ENCODE measurements at places on chromosomes 7 and 10. TPM values are rescaled to one million over a fixed set of nuclear protein-coding genes. Genes with fewer than 3 reads are reported as not detected.
A peak's percentile ranks its signal among the peaks of the same experiment; 100 is the strongest.

DNA sequence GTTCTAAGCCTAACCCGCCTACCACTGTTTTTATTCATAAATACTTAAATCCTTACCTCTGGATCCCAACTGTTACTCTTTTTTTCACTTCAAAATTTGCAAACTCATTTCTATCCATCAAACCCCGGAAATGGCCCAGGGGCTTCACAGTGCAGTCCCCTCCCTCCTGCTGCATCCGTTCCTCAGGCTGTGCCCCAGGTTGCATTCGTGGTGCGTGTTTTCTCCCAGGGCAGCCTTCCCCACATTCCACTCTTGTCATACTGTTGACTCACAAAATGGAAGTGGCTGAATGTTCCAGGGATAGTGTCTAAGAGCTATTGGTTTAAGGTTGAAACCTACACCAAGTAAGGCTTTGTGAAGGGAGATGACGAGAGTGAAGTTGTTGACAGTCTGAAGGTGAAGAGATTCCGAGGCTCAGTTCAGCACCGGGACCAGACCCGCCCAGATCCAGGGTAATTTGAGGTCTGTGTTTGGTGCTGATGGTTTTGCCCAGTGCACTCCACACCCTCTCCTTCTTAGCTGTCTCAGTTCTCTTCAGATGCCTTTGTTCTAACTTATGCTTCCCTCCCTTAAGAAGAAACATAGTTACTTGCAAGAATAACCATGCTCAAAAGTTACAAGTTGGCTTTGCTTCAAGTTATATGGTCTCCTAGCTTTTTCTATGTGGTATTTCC is 7.7 kb downstream of the INSIG1 start:
- DNase-seq: no peak
- no peak overlapping the region for H3K4me3 ChIP-seq
- peaks cover 17% of the 10 kb centered on the region for H3K36me3 ChIP-seq
- no peaks in the 10 kb centered on the region for H3K27me3 ChIP-seq
- H3K4me1 ChIP-seq: peaks cover 15% of the 10 kb centered on the region

GRCh38 chr10:49679480-49679893 is at the start of gene C10orf53:
Gene C10orf53 (plus strand): TSS chr10:49679651. CDS start chr10:49679698, 47 bp downstream.
- H3K4me3 ChIP-seq: no peak within 1 kb of the TSS
- no peaks in the 10 kb centered on the region for H3K4me1 ChIP-seq
- no peaks in the 10 kb centered on the region for H3K27me3 ChIP-seq
- no peaks in the 10 kb centered on the region for H3K36me3 ChIP-seq

DNA sequence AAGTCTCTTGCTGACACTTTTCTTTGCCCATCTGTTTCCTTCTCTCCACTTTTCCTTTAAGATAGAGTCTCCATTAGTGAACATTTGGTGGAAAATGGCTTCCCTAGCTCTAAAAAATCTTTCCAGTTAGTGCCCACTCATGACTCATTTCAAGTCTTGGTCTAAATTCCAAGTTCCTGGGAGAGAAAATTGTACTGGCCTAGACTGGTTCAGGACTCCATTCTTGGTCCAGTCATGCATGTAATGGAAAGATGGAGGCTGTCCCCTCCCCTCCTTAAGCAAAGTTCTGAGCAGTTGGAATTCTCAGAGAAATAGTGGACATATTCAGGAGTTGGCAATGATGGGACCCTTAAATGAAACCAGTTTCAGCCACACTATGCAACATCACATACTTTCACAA is 3.8 kb upstream of the ALDH18A1 start:
- peaks cover 19% of the 10 kb centered on the region for H3K4me1 ChIP-seq
- no peak overlapping the region for H3K27ac ChIP-seq
- no peak overlapping the region for H3K4me3 ChIP-seq
- peaks cover 9% of the 10 kb centered on the region for H3K36me3 ChIP-seq

- DNase-seq: no peak
- H3K4me3 ChIP-seq: no peak overlapping the region
- H3K27ac ChIP-seq: peak overlapping the region; percentile 87
- H3K27me3 ChIP-seq: no peaks in the 10 kb centered on the region
Measured at GRCh38 chr7:16027396-16027795, 340.9 kb upstream of the MEOX2 start.

DNA sequence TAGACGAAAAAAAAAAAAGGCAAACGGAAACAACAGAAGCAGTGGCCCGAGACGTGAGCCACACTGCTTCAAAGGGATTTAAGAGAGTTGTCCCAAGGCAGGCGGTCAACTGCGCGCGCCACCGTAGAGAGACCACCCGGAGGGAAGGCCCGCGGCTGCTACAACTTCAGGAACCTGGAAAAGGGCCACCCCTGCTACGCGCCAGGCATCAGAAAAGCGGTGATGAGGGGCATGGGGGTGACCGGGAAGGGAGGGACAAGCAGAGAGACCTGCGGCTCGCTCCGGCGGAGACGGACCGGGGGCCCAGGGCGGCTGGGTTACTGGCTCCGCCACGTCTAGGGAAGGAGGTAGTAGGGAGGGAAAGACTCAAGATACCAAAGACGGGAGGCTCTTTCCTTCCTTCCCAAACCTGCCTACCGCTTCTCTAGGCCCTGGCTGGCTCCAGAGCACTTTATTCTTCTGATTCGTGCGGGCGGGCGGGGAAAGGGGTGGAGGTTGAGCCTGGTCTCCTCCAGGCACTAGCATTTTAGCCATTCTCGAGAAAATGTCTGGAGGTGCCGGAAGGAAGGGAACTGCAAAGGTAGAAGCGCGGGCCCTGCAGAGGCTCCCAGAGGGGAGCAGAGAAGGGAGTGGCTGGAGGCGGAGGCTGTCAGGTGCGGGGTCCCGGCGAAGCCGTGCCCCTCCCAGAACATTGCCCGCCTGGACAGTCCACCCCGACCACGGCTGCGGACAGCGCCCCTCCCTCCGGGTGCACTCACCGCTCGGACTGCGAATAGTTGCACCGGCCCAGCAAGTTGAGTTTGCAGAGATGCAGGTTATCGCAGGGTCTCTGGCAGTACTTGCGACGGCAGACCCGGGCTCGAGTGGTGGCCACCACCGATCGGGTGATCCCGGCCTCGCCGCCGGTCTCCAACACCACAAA is 993 bp downstream of the ZC3HAV1 start:
- no peaks in the 10 kb centered on the region for H3K36me3 ChIP-seq
- no peaks in the 10 kb centered on the region for H3K4me1 ChIP-seq
- no peaks in the 10 kb centered on the region for H3K27me3 ChIP-seq
- peak overlapping the region; percentile 84 for H3K4me3 ChIP-seq
- no peak for DNase-seq
- H3K27ac ChIP-seq: peak overlapping the region; percentile 94

DNA sequence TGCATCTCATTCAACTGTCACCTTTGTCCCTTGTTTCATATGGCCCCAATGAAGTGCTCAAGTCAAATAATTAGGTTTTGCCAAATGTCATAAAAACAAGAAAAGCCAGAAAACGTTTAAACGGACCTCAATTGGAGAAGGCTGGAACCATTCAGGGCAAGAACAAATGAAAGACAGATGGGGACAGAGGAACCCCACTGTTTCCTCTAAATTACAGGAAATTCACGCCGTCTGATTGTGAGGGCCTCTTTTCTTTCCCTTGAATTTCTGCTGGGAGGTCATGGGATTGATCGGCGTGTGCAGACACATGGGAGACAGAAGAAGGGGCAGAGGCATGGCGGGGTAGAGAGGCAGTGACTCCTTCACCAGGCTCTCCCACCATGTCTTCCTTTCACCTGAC is 656.4 kb downstream of the KCNMA1 start:
- H3K4me3 ChIP-seq: no peak overlapping the region
- no peak overlapping the region for H3K27ac ChIP-seq
- no peaks in the 10 kb centered on the region for H3K27me3 ChIP-seq
- no peaks in the 10 kb centered on the region for H3K4me1 ChIP-seq
- H3K36me3 ChIP-seq: no peaks in the 10 kb centered on the region

GRCh38 chr7:157616426-157616825 is 279.6 kb downstream of the DNAJB6 start:
- no peak overlapping the region for H3K4me3 ChIP-seq
- no peak for DNase-seq
- H3K4me1 ChIP-seq: peaks cover 15% of the 10 kb centered on the region
- H3K27me3 ChIP-seq: no peaks in the 10 kb centered on the region

- no peak for DNase-seq
- no peak overlapping the region for H3K4me3 ChIP-seq
- H3K4me1 ChIP-seq: peaks cover 98% of the 10 kb centered on the region
- H3K36me3 ChIP-seq: no peaks in the 10 kb centered on the region
Measured at GRCh38 chr10:79245539-79246208, 101.6 kb upstream of the PPIF start.

CCDC7 gene
- total RNA-seq: 22.7 TPM

CREB3L2 gene
- total RNA-seq: 39.6 TPM

POU6F2 gene
- total RNA-seq: 1.5 TPM
